Stimulated activated CD8-positive, alpha-beta memory T cell treated with anti-CD3 and anti-CD28 coated beads, Interleukin-15, amount 100 ng/mL, for 1 hour (primary cell): ENCODE measurements at places on chromosomes 12 and 14.

DNA sequence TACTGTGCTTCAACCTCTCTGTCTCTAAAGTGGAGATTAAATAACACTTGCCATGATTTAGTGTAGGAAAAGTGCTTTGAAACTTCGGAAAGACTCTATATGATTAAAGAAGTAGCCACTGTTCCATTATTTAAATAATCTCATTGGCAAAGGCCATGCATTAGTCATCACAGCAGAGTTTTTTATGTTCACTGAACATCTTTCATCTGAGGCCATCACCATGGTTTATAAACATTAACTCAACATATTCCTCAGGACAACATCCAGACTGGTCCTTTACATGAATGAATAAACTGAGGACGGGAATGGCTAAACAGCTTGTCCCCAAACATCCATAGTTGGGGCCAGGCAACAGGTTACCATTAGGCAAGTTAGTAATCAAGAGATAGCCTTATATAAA is 124.6 kb upstream of the FRMD6 start:
- no peak for DNase-seq

- no peak for DNase-seq
Observed at GRCh38 chr12:28232211-28232928, 42.1 kb downstream of the CCDC91 start.

GRCh38 chr12:124490584-124491305 is 76.7 kb downstream of the NCOR2 start:
- no peak for DNase-seq

DNA sequence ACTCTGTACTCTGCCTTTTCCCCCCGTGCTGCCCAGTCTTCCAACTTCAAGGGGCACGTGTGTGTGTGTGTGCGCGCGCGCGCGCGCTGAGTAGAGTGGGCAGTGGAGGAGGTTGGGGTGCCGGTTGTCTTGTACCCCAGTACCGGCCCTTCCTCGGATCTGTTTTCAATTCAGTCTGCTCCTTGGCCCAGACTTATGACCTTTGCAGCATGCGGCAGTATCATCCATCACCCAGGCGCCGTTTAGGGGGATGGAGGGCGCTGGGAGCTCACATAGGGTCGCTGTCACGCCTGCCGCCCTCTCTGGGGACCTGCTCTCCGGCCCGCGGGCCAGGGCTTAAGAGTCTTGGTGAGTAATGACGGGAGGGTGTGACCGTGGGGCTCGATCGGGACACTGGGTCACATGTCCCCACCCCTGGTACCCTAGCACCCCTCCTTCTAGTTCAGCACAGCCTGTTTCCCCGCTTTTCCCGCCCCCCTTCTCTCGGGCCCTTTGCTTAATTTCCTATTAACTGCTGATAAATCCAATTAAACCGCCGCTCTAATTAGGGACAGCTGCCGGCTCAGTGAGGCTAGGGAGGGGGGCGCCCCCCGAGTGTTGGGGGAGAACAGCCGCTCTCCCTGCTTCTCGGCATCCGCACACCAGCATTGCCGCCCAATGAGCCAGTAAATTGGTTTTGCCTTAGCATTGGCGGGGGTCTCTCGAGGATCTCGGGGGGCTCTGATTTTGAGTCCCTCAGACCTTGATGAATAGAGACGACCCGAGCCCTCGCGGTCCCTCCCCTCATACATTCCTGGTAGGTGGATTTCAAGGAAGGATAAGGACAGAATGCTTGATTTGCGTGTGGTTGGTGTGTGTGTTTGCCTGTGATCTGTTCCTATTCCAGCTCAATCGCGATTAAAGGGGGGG is 9.3 kb downstream of the STAC3 start:
- no peak for DNase-seq

DNA sequence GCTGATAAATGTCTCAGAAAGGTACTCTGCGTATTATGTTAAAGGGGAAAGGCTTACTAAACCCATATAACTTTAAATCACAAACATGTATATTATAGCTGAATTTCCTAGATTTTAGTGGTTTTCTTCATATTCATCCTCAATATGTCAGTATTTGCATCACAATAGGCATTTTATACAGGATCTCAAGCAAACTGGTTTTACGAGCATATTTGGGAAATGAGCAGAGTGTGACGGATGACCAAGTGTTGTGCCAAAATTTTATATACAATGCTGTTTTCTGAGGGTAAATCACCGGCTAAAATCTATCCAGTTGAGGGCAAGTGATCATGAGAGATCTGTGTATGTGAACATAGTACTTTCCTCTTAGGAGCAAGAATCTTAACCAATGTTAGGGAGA is 8.4 kb downstream of the CPM start:
- DNase-seq: no peak

DNA sequence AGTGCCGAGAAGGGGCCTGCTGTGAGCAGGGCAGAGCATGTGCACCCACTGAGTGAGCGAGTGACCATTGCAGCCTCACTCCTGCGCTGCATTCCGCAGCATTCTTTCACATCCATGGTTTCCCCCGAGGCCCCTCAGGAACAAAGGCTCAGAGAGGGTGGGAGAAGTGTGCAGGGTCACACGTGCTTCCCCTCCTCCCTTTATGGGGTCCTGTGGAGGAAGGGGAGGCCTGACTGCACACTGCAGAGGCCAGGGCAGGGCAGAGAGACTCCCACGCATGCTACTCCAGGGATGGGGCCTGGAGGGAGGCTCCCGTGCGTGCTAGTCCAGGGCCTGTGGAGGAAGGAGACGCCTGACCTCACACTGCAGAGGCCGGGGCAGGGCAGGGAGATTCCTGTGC is 63.2 kb downstream of the DIO3 start:
- DNase-seq: no peak

DNA sequence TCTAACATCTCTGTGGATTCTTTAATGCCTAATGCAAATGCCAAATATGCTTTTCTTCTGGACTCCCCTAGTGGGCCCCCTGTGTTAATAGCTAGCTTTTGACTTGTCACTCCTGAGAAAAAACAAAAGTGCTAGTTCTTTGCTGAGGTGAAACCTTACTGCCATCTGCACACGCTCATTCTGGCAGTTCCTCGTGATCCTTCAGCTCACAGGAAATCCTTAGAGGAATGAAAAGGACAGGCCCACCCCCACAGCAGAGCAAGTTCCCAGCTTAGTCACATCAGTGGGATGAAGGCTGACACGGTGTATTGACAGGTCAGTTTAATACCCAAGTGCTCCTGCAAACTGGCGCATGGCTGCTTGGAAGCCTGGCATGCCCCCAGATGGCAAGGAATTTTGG is 165.1 kb upstream of the ATP2B1 start:
- no peak for DNase-seq

- DNase-seq: no peak
Observed at GRCh38 chr12:126847005-126847629, 1419.9 kb upstream of the TMEM132C start.

GRCh38 chr14:105085766-105086165 is 20.5 kb upstream of the GPR132 start:
- DNase-seq: no peak

- no peak for DNase-seq
Observed at GRCh38 chr14:68495101-68496039, 297.5 kb downstream of the ZFP36L1 start.

GRCh38 chr12:103645202-103645601 is 58.1 kb downstream of the STAB2 start:
- no peak for DNase-seq

- no peak for DNase-seq
Observed at GRCh38 chr14:24705840-24706239, 71.8 kb upstream of the GZMB start.

DNA sequence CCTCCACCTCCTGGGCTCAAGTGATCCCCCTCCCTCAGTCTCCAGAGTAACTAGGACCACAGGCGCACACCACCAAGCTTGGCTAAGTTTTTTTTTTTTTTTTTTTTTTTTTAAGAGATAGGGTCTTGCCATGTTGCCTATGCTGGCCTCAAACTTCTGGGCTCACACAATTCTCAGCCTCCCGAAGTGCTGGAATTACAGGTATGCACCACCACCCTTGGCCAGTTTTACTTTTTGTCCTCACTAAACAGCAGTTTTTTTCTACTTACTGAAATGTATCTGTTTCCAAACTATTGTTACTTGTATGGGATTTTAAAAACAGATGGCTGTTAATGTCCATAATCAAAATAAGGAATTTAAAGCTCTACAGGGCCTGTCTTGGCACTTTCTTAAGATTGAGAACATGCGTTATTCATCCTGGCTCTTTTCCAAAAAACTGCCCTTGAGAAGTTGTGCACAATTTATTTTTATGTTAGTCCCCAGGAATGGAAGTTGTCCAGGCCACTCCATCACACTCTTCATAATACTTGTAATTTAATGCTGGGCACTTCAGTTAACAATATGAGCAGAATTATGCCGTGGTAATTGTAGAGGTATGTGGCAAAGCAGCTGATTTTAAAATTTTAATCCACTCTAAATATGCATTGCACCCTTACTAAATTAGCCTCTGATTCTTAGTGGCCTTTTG is 51.9 kb upstream of the REP15 start:
- no peak for DNase-seq

DNA sequence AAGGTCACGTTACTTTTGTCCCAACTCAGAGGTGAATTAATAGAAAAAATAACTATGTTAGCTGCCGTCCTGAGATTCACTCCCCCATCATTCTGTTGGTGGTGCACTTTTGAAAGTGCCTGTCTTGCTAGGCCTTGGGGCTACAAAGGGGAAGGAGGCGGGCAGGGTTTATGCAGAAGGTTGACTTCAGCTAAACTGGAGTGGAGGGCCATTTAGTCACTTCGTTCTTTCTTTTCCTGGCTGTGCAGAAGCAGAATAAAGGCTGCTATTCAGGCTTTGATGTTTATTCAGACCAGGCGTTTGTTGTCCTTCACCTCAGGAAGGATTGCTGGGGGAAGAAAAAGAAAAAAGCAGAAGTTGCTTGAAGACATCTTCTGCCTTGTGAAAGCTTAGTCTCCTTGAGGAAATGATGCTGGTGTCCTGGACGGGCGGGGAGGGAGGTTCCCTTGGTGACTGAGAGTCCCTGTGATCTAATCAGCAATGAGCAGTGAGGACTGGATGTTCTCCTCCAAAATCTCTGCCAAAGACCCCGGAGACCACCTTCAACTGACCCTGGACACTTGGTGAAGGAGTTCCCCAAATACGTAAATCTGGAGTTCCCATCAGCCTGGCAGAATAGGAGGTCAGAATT is 4.0 kb downstream of the GLT1D1 start:
- no peak for DNase-seq

DNA sequence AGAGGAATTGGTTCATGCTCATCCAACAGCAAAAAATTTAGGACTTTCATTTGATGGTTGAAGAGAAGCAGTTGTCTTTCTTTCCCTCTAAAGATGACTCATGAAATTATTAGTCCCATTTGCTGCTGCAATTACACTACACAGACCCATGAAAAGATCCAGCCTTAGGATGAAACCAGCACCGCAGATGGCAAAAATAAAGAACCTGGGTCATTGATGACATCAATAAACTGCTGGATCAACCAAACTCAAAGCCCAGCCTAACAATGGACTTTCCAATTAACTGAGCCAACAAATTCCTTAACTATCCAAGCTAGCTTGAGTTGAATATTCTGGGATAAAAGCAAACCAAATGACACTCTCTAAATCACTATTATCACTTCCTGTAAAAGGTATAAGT is 20.7 kb downstream of the DICER1 start:
- DNase-seq: no peak

GRCh38 chr14:94823556-94824341 is 53.8 kb upstream of the GSC start:
- no peak for DNase-seq

DNA sequence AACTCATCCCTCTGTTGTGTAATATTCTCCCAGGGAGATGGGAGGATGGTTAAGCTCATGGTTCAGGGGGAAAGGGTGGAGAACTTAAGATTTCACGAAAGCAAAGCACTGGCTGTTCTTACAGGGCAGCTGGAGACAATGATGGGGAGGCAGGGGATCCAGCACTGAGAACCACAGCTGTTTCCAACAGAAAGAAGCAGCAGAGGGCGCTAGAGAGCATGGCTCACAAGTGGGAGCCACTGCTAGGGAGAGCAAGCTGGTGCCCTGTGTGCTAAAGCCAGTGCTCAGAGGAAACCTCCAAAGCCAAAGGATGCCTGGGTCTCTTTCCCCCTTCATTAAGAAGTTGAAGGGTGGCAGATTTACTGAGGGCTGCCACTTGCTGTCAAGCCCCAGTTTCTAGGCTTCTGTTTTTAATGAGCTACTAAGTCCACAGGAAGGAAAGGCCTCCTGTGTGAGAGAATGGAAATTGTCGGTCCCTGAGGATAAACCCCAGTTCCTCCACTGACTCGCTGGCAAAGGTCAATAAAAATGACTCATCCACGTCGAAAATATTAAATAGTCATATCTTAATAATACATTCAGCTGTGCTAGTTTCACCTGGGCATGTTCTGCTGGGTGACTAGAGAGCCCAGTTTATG is 199.7 kb downstream of the ANO2 start:
- DNase-seq: peak; percentile 31

DNA sequence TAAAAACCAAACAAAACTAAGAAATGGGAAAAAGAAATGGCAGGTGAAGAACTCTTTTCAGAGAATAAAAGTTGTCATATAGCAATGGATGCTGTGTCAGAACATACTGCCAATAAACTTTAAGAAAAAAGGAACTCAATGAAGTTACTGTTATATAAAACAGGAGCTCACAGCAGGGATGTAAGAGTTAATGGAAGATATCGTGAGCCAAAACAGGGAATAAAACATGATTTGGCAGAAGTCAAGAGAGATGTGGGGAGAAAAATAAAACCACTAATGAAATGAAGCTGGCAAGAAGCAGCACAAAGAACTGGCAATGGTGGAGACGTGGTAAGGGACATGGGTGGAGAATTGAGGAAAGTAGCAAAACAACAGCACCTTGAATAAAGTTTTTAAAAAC is 61.0 kb downstream of the TAOK3 start:
- no peak for DNase-seq

DNA sequence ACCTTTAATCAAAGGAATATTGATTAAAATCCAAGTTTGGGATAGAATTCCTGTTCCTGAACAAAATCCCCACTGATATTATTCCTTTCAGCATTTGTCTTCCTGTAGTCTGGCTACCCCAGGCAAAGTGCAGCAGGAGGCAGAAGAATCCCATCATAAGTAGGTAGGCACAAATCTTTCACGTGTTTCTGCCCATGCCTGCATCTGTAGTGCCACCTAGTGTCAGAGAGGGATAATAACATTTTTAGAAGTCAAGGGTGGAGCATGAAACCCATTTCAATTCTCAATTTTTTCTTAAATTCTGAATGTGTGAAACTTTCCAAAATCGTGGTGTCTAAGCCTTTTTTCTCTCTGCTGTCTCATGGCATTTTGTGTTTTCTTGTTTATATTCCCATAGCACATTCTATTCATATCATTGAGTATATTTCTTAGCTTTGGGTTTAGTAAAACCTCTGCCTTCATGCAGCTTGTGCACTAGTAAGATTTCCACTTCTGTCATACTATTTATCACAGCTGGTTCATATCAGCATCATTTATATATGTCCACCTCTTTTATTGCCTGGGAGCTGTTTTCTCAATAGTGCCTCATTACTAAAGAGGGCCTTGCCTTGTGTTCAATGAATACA is 47.8 kb upstream of the RERG start:
- no peak for DNase-seq

GRCh38 chr12:93408813-93409212 is 31.1 kb downstream of the NUDT4 start:
- no peak for DNase-seq

GRCh38 chr14:34461334-34462131 is 507 bp downstream of the SPTSSA start:
- DNase-seq: no peak
